Activated CD8-positive, alpha-beta memory T cell treated with anti-CD3 and anti-CD28 coated beads for 4 hours (primary cell): ENCODE measurements at places on chromosomes 1 and 21.

DNA sequence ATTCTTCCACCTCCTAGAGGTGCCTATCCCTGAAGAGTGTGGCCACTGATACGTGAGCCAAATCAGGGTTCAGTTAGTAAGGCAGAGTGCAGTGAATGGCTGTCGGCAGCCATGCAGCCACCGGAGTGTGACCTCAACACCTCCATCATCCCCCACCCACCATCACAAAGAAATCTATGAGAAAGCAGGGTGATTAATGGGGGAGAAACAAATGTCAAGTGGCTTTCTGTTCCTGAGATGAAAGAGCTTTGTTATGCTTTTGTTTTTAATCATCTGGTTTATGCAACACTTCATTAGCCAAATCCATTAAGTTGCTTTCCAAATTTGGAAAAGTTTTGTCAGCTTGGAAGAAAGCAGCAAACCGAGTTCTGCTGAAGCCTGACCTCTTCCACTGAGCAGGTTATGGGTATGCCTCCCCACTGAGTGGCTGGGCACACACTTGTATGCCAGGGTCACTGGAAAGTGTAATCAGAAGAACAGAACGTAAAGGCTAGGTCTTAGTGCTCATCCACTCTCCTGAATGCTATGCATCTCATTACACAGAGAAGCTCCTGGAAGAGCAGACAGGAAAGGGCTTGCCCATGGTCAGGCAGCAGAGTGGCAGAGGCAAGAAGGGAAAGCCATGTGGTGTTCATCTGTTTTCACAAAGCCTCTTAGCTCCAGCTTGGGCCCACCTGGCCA lies 57.1 kb upstream of the ATP1B1 start:
- DNase-seq, result no peak

GRCh38 chr1:98677288-98677687 lies 15.8 kb downstream of the SNX7 start:
- DNase-seq, result no peak

DNA sequence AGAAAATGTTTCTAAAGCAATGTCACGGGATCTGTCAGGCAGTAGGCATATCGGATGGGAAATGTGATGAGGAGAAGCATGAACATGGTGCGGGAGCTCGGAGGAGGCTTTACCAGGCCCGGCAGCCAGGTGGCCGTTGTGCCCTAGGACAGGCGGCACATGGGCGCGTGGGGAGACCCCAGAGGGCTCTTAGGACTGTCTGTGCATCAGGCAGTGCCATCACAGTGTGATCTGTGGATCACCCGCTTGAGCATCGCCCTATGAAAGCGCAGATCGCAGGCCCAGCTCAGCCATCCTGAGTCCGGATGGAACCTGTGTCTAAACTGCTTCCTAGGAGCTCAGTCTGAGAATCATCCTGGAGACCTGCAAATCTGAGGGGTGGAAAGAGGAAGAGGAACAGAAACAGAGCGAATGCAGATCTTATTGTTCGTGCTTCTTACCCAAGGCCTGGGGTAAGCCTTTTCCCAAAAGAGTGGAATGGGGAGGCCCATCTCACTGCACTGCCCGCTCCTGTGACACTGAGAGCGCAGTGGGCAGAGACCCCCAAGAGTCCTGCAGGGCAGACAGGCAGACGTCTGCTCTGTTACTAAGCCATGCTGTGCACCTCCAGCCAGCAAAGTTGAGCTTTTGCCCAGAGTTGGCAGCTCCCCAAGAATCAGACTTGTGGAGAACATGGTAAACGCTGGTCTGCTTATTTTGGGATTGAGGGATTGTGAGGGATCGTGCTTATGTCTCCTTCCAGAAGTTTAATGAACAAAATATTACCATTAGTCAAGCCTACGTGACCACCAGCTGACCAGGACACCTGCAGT lies 251.0 kb downstream of the RHOU start:
- no peak for DNase-seq

DNA sequence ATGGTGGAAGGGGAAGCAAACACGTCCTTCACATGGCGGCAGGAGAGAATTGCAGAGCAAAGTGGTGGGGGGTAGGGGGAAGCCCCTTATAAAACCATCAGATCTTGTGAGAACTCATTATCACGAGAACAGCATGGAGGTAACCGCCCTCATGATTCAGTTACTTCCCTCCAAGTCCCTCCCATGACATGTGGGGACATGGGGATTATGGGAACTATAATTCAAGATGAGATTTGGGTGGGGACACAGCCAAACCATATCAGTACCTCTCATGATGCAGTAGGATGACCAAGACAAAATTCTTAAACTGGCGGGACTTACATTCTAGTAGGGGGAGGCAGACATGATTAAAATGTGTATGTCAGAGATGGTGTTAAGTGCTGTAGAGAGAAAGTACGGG lies 38.8 kb downstream of the WNT4 start:
- DNase-seq, result no peak

DNA sequence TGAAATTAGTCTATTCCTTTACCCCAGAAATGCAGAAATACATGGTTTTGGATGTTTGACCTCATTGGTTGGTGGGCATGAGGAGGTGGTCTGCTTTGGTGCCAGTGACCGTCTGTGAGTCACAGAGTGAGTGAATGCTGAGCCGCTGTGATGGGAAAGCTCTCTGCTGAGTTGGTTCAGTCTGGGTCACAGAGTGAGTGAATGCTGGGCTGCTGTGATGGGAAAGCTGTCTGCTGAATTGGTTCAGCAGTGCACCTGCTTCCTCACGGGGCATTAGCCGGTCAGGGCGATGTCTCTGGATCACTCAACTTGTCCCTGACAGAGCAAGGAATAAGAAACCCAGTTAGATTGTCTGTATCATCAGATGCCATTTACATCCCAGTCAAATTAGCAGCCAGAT lies 40.8 kb downstream of the ADARB1 start:
- DNase-seq, result no peak

DNA sequence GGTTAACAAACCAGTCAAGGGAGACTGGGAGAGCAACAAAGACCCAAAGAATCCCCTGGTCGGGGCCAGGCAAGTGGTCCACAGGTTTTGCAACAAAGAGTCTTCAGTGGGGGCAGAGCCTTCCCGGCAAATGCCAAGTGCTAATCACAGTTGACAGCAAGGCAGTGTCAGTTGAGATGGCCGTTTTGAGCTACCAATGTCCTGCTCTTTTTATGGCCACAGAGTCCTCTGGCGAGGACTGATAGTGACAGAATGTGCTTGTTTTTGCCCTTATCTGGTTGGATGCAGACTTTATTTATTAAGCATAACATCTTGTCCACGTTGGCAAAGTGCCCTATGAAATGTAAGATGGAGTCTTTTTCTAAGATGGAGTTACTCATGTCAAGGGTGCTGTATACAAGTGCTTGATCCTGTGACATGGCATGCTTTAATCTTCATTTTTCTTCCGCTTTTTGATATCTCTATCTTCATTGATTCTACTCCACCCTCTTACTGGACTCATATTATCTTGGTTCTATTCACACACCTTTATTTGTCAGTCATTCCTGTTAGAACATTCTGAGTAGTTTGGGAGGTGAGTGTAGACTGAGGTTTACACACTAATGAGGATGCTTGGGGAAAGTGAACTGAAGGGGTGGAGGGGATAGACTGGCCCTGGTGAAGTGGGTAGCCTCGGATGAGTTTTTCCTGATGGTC lies 51.8 kb downstream of the KCNK1 start:
- no peak for DNase-seq

DNA sequence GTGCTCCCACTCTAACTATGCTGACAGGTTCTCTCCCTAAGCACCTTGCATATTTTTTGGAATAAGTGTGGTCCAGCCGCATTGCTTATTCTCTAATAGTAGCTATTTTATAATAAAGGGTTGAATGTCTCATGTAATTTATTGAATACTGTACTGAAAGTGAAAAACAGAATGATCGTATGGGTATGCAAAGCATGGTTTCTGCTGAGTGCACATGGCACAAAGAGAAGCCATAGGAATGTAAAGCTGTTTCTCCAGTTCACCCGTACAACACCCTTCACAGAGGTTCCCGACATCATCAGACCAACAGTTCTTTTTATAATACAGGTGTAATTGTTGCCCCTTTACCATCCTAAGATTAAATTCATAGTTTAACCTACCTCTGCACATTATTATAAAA lies 8.9 kb upstream of the HAO2 start:
- no peak for DNase-seq

- no peak for DNase-seq
These were observed 1.8 kb upstream of the SERBP1 start for GRCh38 chr1:67431869-67432578.

- DNase-seq, result no peak
These were observed 45.5 kb downstream of the EPS15 start for GRCh38 chr1:51473331-51474115.
